Skin of body (tissue), 3 donors: ENCODE measurements at places on chromosomes 3 and 15. TPM values are rescaled to one million over a fixed set of nuclear protein-coding genes. Genes with fewer than 3 reads are reported as not detected.

DAG1 gene
- 32.9 TPM for total RNA-seq

IGSF11 gene
- 1.6 TPM for total RNA-seq

WDR93 gene
- 0.20 TPM for total RNA-seq

CLDN16 gene
- total RNA-seq, result 0.69 TPM

ANKRD63 gene
- total RNA-seq, result not detected

STAC gene
- 12.6 TPM for total RNA-seq

SEC61A1 gene
- 95.7 TPM for total RNA-seq

EFCAB12 gene
- 0.10 TPM for total RNA-seq

SLC28A2 gene
- total RNA-seq, result not detected

FGF7 gene
- 44.2 TPM for total RNA-seq

- DNase-seq, result no peak
Measured at GRCh38 chr3:52228751-52229291, 3.4 kb upstream of the TLR9 start.

DNA sequence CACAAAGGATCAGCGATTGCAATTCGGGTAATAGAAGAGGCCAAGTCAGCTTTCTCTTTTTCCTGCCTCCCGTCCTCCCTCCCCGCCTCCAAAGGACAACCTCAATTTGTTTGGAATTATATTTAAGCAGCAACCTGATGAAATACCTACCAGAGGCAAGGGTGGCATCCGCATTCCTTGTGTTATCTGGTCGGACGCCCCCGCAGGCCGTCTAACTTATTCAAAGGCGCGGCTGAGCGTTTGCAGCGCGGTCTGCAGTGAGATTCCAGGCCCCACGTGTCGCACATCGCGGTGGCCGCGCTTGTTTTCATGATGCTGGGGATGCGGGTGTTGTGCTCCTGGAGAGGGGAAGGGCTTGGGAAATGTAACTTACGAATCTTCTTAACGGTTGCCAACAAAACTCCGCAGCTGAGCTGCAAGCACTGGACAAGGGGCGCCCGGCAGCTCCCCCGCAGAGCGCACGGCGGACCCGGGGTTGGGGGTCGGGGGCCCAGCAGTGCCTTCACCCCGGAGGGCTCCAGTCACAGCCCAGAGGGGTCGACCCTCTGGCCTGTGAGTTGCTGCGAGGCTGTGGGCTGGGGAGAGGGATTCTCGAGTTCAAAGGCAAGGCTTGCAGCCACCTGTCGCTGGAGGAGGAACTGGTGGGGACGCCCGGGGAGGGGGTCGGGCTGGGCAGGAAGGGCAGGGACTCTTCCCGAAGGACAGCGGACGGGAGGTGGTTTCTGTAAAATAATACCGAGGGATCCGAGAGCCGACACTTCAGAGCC is 20.5 kb upstream of the RGMA start:
- DNase-seq, result no peak

DNA sequence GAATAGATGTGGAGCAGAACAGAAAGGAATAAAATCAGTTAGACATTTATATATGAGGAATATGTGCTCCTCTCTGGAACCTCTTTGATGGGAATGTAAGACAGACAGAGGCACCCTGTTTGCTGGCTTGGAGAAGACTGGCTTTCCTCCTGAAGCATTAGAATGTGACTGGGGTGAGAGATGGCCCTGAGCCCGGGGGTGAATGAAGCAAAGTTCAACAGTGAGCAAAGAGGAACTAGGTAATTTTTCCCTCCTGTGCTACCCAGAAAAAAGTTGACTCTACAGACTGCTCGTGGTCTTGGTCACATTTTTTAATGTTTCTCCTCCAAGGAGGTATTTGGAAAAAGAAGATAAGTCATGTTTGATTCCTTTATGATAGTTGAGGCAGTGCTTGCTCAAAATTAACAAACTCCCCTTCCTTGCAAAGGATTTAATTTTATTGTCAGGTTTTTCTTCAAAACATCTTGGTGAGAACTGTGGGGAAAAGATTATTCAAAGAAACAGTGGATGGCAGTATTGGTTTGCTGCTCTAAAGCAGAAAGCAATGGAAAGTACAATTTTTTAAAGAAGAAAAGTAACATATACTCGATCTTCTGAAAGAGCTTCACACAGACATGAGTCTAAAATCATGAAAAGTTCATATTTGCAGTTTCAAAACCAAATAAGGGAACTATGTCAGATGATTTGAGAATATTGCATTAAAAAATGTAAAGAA is 370.4 kb upstream of the CDIN1 start:
- no peak for DNase-seq

DNA sequence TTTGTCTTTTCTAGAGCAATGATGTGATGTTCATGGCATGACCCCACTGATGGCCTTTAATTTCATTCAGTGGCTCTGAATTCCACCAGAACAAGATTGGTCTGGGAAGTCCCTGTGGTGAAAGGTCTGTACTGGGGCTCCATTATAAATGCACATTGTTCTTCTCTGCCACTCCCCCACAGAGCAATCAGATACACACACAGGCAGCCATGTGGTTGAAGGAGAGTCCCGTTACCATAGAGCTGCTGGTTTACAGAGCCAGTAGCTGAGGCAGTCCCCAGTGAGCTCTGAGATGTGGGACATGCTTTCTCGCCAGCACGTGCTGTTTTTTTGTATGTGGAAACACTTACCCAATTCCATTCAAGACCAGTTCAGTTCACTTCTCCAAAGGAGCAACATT is 172.7 kb upstream of the TRIM42 start:
- DNase-seq, result no peak

DNA sequence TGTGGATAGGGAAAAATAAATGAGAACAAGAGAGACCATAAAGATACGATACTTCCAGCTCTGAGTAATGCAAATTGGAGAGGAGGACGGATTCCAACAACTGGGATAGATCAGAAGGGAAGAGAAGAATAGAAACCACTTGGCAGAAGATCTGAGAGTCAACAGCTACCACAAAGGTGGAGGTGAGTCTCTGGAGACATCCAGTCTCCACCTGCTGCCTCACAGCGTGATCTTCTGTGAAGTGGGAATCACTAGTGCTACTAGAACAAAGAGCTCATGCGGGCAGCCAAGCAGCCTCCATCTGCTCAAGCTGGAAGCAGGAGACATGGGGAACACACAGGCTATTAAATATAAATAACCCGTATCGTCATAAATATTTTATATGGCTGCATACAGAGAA is 558.5 kb upstream of the CFAP20DC start:
- DNase-seq, result no peak

- DNase-seq, result no peak
Measured at GRCh38 chr3:126925411-126926171, 57.3 kb upstream of the PLXNA1 start.

GRCh38 chr3:48441940-48442339 is 1.9 kb downstream of the TMA7 start:
- no peak for DNase-seq

DNA sequence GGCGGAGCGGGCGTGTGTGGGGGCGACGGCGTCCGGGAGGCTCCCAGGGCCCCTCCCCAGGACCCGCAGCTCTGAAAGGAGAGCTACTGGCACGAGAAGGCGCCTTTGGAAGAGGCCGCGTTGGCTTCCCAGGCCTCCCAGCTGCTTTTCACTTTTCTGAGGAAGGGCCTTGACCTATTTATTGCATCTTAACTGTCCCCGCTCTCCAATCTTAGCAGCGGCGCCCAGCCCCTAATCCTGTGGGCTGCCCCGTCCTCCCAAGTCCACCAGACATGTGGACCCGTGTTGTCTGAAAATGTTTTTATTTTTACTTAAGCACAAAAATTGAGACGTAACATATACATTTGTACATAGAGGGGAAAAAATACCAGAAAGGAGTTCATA is 481 bp upstream of the ULK3 start:
- no peak for DNase-seq

DNA sequence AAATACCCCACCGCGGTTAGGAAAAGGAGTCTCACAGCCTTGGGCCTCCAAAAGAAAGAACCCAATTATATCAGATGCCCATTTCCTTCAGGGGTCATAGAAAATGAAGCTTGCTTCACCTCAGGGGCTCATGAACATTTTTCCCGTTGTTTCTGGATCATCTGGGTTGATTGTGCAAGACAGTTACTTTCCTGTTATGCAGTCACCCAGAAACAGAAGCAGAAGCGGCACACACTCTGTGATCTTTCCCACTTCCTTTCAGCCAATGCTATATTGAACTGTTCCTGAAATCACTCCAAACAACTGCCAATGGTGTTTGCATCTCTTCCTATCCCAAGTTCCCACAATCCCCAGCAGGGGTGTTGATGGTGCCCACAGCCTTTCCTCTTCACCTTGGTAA is 295.6 kb upstream of the RASGRP1 start:
- no peak for DNase-seq

GRCh38 chr3:178707311-178708031 is 171.2 kb downstream of the KCNMB2 start:
- no peak for DNase-seq

DNA sequence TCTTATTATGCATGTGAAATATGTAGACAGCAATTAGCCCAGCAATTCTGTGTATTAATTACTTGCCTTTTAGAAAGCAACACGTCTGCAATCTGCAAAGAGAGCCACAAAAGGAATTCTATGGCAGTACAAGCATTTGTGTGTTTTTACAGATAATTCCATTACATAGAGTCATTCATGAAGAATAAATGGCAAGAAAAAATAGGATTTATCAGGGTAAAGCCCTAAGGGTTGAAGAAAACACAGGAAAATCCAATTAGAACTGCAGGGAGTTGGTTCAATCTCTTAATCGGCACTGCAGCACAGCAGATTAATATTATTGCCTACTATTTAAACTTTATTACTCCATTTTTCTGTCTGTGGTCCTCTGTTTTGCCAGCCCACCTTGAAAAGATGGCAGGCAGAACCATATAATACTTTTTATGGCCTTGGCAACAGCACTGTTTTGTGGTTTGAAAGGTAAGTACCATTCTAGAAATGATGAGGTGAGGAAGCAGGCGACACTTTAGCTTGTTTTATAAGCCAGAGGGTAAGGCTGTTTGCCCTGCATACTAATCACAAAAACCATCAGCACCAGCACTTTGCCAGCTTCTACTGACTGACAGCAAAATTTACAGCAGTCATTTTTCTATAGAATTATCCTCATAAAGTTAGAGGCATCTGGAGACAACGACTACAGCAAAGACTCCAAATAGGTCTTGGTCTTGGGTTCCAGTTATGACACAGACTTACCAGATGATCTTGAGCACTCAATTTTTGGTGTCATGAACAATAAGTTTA is 638.2 kb upstream of the NAALADL2 start:
- no peak for DNase-seq

GRCh38 chr3:165389064-165389463 is 192.9 kb upstream of the SLITRK3 start:
- no peak for DNase-seq

GRCh38 chr15:64004587-64004986 is 41.7 kb downstream of the DAPK2 start:
- DNase-seq, result no peak

- no peak for DNase-seq
Measured at GRCh38 chr3:59263152-59263551, 213.3 kb upstream of the CFAP20DC start.

- no peak for DNase-seq
Measured at GRCh38 chr3:108887777-108888176, 65.2 kb downstream of the TRAT1 start.

GRCh38 chr3:131540143-131540542 is 37.4 kb upstream of the MRPL3 start:
- DNase-seq, result no peak

DNA sequence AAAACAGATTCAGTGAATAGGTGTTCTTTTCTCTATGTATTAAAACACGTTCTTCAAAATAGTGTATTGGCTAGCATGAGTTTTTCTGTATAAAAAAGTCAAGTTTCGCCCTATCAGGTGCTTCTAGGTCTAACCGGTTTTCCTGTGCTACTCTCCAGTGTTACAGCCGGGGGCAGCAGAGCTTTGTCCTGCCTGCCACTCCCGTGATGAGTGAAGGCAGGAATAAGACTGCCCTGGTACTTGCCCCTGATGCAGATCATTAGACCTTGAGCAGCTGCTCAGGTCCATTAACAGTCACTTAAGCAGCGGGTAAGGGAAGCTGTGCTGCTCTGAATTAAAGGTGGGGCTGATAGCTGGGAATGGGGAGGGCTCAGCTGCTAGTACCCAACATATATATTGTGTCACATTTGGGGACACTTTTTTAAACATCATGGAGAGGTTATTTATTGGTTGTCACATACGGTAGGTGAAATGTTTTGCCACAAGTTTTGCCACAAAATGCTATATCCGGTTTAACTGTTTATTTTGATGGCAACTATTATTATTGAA is 1.3 kb upstream of the UNC13C start:
- DNase-seq, result no peak

DNA sequence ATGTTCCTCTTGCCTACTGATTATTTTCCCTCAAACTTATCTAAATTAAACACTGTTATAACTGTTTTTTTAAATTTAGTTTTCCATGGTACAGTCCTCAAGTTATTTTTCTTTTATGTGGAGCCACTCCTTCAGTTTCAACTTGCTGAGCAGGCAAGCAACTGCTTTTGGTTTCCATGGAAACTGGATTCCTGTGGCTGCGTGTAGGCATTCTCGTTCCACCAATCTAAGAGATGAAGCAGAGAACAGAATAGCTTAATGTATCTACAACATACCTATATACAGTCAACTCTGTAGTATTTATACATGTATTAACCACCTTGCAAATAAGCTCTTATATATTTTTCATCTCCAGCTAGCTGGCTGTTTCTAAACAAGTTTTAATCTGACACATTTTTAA is 25.8 kb upstream of the ANXA2 start:
- DNase-seq, result peak; percentile 85

GRCh38 chr3:184636741-184637316 is 75.0 kb downstream of the MAGEF1 start:
- DNase-seq, result no peak

DNA sequence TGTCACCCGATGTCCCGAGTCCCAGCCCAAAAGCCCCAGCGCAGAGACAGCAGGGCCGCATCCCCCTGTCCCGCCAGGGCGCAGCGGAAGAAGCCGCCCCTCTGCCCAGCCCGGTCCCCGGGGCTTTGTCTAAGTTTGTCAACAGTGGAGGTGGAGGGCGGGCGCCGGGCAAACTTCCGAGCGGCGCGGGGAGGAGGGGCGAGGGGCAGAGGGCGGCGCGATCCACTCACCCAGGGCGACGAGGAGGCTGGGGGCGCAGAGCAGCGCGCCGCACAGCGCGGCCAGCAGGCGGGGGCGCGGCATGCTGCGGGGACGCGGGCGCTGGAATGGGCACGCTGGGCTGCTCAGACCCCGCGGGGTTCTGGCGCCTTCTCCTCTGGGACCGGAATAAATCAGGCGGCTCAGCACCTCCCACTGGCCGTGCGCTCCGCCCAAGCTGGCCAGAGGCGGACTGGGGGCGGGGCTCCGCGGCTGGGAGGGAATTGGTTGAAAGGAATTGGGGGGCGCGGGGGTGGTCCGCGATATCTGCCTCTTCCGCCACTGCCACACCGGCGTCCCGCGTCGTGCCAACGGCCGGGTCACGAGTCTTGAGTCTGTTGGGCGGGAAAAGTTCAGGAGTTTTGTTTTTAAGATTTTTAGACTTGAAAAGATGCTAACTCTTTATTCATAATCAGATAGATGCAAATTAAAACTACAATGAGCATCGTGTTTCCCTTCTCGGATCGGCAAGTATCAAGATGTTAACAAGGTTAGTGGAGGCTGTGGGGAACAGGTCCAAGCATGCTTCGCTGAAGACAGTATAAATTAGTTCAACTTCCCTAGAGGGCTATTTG is at the start of gene MFGE8:
Gene MFGE8 (minus strand): TSS at position 363 of the 833 bp plus-strand sequence. CDS start 60 bp downstream, at position 303.
- peak; percentile 68 for DNase-seq
